Right lung (tissue), 10 donors: ENCODE measurements at places on chromosomes 5 and 9. TPM values are rescaled to one million over a fixed set of nuclear protein-coding genes. Genes with fewer than 3 reads are reported as not detected.

DNA sequence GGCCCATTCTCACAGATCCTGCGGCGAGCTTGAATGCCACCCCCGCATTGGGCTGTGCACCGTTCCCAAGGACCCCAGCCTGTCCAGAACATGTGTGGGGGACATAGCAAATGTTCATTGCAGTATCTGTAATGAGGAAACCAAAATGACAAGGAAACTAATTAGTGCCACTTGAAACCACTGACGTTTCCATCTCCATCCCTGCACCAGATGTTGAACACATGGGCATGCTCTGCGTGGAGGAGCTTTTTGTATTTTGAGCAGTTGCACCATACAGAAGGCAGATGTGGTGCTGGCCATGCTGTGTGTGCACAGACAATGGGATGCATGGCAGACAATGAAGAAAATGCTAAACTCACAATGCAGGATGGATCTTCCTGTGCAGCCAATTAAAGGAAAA, 437.7 kb downstream of the SEMA5A start:
- no peak for DNase-seq

- peak; percentile 10 for DNase-seq
Observed at GRCh38 chr5:170097934-170098333, 7.8 kb upstream of the FOXI1 start.

DNA sequence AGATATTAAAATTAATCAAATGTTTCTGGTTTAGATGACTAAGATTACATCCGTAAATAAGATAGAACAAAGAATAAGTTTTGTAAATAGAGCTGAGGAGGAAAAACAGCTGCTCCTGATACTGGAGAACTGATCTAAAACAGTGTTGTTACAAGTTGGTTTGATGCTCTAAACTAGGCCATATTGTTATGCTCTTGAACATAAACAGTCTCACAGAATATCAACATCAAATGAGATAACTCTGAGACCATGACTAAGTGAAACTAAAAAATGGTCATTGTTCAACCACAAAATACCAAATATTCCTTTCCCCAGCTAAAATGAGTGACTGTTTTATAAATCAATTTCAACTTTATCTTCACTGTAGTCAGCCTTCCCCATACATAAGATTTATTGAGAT, 16.5 kb upstream of the SRFBP1 start:
- no peak for DNase-seq

- no peak for DNase-seq
Observed at GRCh38 chr5:102628441-102629175, 126.5 kb upstream of the PAM start.

DNA sequence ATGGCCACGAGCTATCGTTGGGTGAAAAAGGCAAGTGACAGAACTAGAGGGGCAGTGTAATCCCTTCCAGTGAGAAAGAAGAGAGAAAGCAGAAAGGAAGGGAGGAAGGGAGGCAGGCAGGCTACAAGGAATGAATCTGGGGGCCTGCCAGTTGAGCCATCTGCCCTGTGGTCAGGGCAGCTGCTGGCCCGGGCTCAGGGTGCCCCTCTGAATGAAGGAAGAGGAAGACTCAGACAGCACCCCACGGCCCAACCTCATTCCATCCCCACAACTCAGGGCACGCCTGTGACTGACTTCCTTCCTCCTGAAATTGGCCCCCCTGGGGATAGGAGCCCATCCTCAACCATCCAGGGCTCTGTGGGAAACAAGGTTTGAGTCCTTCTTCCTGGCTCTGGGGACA, 20.3 kb upstream of the FLT4 start:
- no peak for DNase-seq

GRCh38 chr9:126856326-126856877, 4.0 kb upstream of the ZBTB34 start:
- no peak for DNase-seq

HRCT1 gene
- 0.71 TPM for polyA plus RNA-seq

SECISBP2 gene
- polyA plus RNA-seq, result 71.7 TPM

SYNPO gene
- 19.8 TPM for polyA plus RNA-seq

LURAP1L gene
- polyA plus RNA-seq, result 54.0 TPM
